Head of caudate nucleus (tissue), 42 donors: ENCODE measurements at places on chromosomes 2 and 18.

DNA sequence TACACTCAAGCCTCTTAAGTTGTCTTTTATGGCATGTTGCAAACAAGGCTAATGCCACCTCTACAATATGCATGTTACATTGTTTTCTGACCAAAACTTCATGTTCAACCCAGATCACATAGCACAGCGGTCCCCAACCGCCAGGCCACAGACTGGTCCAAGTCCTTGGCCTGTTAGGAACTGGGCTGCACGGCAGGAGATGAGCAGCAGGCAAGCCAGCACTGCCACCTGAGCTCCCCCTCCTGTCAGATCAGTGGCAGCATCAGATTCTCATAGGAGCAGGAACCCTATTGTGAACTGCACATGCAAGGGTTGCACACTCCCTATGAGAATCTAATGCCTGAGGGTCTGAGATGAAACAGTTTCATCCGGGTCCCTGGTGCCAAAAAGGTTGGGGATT lies 324.8 kb upstream of the CHAC2 start:
- DNase-seq: peak; percentile 70

- no peak for DNase-seq
Observed at GRCh38 chr2:43376523-43377198, 150.3 kb upstream of the ZFP36L2 start.

DNA sequence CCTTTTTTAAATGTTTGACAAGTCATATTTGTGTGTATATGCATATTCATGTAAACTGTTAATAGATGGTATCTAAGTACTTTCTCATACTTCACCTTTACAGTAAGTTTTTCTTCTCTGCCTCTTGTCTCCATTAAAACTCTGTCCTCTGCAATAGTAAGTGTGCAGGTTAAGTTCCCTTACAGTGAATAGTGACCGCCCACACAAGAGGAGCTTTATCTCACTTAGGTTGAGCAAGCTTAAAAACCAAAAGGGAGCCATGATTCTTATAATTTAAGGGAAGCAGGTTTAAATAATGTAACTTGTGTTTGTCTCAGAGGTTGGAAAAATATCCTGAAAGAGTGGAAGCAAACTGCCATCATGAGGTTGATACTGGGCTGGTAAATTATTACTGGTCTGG lies 61.3 kb downstream of the MRPS9 start:
- DNase-seq: no peak

GRCh38 chr2:196944570-196944969 lies 18.1 kb upstream of the PGAP1 start:
- DNase-seq: no peak

GRCh38 chr2:127429291-127429690 lies 11.1 kb downstream of the PROC start:
- DNase-seq: no peak

DNA sequence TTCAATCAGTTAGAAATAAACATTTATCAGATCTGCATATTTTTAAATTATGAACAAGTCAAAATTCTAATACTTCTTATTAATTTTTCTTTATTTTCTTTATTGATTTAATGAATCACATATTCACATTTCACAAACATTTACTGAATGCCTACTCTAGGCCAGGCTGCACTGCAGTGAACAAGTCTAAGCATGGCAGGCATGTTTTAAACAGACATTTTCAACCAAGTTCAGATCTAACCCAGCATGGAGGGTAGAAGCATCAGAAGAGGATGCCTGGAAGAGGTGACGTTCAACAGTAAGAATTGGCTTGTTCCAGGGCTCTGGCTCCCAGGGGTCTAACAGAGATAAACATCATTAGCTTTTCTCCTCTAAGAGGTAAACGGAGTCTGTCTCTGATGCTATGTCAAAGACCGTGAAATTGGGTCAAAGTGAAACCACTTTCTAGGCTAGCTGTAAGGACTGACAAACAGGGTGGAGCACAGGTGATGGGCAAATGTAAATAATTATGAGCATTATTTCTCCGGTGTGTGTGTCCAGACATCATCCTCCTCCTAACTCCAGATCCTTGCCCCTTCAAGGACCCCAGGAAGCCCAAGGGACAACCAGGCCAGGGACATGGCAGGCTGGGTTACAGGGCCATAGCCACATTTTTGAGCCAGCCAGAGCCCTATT lies 50.6 kb downstream of the UNC50 start:
- no peak for DNase-seq

GRCh38 chr2:216803791-216804190 lies 56.1 kb downstream of the TNP1 start:
- no peak for DNase-seq

- no peak for DNase-seq
Observed at GRCh38 chr18:5556310-5556974, 12.6 kb upstream of the EPB41L3 start.
